Heart left ventricle (tissue), 16 donors: ENCODE measurements at places on chromosomes 4 and X.

DNA sequence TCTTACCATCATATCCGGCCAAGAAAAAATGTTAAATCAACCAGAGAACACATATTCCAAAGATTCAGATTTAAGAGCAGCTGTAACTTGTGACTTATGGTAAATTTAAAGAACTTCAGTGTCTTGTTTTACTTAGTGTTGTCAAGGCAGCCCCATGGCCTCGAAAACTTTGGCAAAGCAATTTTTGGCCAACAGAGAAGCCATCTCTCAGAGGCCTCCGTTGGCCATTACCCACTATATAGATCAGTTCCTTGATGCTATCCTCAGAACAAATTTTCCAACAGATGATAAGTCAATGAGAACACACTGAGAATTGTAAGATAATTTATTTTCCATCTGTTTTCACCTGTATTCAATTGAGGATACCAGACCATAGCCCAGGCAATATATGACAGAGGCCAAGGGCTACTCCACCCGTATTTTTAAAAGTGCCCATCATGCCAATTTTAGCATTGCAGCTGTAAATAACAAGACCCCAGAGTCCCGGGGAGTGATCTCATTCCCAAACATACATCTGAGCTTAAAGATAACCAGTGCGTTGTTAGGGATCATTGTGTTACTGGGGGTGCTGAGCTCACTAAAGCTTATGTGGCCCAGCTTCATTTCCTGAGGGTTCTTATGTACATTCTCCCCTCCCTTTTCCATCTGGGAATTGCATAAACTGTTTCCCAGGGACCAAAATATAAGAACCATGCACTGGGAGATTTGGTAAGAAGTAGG, 50.0 kb upstream of the PDHA1 start:
- no peak for DNase-seq

DNA sequence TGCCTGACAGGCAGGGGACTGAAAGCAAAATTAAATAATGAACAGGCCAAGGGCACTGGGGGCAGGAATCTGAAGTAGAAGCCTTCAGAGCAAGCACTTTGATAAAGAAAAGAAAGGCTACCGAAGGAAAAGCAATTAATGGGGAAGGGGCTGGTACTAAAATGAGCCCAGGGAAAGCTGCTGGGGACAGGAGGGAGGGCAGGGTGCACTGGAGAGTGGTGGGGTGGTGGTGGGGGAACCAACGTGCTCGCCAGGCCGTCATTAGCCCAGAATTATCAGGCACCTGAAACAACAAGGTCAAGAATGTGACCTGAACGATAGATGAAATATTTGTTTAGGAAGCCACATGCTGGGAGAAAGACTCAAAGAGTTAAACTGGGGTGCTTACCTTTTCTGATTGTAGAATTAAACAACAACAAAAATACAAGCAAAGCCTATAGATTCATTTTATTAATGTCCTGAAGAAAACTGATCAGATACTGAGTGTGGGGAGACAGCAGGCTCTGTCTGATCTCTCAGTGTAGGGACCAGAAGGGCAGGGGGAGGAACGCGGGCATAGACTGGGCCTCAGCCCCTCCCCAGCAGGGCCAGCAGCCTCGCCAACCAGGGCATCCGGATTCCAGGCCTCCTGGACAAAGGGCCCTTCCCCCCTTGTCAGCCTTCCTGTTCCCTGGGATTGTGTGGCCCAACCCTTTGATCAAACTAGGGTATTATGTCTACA, 239.7 kb upstream of the KLF3 start:
- DNase-seq, result peak; percentile 40

- DNase-seq, result no peak
Observed at GRCh38 chr4:81921751-81922159, 450.0 kb upstream of the RASGEF1B start.

- no peak for DNase-seq
Observed at GRCh38 chr4:129231945-129232588, 136.1 kb downstream of the C4orf33 start.

DNA sequence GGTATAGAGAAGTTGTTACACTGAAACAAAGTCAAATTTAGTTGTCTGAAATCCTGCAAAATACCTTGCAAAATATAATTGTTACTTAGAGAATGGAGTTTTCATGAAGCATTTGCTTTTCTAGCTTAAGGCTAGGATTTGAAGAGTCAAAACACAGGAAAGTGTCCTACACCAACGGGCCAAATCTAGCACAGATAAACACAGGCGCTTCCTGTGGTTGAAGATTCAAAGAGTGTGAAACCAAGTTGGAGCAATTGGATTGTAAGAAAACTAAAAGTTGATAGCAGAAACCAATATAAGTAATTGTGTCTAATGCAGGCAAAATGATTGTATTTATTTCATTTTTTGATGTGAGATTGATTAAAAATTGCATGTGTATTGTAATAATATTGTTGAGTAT, 2002.5 kb upstream of the TENM3 start:
- no peak for DNase-seq

- DNase-seq, result peak; percentile 19
Observed at GRCh38 chrX:108307132-108308085, 130.8 kb downstream of the COL4A6 start.

- no peak for DNase-seq
Observed at GRCh38 chr4:120088507-120088906, 21.9 kb upstream of the MAD2L1 start.

- DNase-seq, result no peak
Observed at GRCh38 chrX:153064061-153064460, 7.8 kb downstream of the PNMA3 start.

- no peak for DNase-seq
Observed at GRCh38 chr4:114561590-114561989, 37.0 kb upstream of the UGT8 start.

DNA sequence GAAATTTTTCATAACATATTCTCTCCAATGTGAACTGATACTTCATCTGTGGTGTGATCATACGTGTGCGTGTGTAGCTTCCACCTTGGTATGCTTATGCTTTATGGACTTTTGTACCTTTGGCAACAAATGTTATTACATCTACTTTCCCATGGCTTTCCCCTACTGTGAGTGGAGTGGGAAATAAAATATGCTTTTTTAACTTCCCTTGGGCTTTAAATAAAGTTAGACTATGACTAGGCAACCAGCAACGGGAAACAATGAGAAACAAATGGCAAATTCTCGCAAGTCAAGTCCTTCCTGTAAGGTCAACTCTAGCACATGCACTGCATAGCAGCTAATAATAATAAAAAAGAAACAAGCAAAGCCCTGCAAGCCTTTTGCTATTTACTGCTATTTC, 205.0 kb upstream of the PDE5A start:
- no peak for DNase-seq

- DNase-seq, result no peak
Observed at GRCh38 chr4:31917334-31917733, 1197.2 kb downstream of the PCDH7 start.

DNA sequence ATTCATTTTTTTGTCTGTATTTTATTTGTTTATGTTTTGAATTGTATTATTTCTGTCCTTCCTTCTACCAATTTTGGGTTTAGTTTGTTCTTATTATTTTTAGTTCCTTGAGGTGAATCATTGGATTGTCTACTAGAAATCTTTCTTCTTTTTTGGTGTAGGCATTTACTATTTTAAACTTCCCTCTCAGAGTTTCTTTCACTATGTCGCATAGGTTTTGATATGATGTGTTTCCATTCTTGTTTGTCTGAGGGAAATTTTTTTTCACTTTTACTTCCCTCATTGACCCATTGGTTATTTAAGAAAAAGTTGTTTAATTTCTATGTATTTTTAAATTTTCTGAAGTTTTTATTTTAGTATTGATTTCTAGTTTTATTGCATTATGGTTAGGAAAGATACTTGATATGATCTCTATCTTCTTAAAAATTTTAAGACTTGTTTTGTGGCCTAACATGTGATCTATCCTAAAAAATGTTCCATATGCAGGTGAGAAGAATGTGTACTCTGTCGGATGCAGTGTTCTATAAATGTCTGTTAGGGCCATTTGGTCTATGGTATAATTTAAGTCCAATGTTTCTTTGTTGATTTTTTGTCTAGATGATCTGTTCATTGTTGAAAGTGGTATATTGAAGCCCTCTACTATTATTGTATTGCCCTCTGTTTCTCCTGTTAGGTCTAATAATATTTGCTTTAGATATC, 68.8 kb downstream of the IL15 start:
- no peak for DNase-seq

GRCh38 chr4:3685081-3685645, 81.0 kb upstream of the ADRA2C start:
- no peak for DNase-seq

DNA sequence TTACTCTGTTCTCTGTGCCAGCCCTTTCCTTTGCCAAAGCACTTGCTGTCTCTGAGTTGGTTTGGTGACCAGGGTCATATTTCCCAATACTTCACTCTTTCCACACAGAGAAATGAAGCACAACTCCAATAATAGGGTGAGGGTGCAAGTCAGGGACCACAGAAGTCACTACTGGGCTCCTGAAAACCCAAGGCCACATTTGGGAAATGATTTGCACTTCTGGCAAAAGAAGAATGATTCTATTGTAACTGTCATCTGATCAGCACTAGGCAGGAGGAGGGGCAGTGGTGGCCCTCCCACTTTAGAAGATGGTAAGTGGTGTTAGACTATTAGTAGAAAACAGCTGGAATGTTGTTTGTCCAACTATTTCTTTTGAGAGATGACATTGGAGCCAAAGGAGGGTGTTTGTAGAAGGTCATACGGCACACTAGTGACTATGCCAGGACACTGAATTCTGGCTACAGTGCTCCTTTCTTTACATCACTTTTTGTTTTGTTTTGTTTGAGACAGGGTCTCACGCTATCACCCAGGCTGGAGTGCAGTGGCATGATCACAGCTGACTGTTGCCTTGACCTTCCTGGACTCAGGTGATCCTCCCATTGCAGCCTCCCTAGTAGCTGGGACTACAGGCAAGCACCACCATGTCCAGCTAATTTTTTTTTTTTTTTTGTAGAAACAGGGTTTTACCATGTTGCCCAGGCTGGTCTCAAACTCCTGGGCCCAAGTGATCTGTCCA, 10.8 kb upstream of the HADH start:
- DNase-seq, result no peak
